Activated naive CD4-positive, alpha-beta T cell treated with Interleukin-2 at 50 U/mL for 16 hours (primary cell): ENCODE measurements at places on chromosomes 1 and 21.

DNA sequence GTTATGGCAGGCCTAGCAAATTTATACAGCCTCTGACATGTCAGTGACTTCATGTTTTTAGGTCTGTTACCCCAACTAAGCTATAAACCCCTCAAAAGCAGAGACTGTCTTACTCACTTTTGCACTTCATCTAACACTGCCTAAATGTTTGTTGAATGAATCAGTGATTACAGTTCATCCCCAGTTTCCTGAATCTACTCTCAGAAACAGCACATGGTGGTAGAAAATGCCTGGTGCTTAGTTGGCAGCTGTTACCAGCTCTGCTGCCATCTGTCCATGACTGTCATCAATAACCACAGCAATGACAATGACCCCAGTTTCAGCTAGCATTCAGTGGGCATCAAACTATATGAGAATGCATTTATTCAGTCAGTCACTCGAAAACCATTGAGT lies 110.5 kb upstream of the SERBP1 start:
- DNase-seq = no peak

DNA sequence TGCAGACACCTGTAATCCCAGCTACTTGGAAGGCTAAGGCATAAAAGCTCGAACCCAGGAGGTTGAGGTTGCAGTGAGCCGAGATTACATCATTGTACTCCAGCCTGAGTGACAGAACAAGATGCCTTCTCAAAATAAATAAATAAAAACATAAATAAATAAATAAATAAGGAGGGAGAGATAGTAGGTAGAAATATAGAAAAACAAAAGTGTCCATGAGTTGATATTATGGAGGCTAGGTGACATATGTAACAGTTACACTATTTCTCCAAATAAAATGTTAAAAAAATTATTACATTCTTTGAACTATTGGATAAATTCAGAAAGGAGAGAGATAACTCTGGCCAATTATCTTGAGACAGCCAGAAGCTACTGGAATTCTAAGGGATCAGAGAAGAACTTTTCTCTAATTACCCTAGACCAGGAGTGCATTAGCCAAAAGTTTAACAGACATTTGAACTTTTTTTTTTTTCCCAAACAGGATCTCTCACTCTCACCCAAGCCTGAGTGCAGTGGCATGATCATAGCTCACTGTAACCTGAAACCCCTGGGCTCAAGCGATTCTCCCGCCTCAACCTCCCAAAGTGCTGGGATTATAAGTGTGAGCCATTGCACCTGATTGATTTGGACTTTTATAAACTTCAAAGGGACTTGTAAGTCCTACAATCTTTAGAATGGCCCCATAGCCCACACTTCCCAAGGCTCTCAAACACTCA lies 17.6 kb downstream of the SYNJ1 start:
- DNase-seq = no peak

DNA sequence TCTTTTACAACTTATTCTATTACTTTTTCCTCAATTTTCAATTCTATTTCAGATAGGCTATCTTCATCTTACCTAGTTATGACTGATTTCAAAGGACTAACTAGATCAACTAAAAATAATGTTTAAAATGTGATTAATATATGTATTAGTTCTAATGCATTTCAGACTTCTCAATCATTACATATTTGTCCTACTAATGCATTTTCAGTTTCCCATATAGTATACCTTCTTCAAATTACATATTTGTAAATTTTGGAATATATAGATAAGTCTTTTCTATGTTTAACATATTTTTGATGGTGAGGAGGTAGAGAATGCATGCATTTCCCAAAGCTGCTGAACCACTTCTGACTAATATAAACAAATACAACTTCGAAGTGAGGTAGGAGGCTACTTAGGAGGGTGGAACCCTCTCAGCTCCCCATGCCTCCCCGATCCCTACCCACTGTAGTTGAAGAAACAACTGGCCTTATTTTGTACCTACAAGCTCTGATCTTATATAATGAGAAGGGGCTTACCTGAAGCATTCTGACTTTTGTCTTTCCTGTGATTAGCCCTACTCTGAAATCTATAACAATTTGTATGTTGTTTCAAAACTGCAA lies 1.7 kb downstream of the TRMT1L start:
- DNase-seq = no peak

- DNase-seq = no peak
These were observed 217.0 kb downstream of the RWDD3 start for GRCh38 chr1:95451054-95451453.
